ENCODE measurements at places on chromosomes 12 and 14.

DNA sequence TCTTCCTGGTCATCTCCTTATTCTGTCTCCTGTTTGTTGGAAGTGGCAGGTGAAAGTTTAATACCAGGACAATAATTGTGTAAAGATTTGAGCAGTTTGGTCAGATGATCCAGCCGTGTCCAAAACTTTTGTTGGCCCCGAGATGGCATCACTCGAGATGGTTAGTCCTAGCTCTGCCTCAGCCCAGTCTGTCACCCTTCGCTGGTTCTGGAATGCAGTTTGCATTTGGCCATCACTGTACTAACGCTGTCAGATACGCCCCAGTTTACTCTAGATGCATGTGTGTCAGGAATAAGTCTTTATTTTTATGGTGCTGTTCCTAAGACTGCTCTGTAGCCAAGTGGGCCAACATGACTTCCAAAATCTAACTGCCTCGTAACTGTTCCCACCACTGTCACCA lies 79.6 kb downstream of the MOK start:
- DNase-seq = no peak

- DNase-seq = no peak
Observed at GRCh38 chr12:2958432-2959191, 585 bp upstream of the TEAD4 start.

DNA sequence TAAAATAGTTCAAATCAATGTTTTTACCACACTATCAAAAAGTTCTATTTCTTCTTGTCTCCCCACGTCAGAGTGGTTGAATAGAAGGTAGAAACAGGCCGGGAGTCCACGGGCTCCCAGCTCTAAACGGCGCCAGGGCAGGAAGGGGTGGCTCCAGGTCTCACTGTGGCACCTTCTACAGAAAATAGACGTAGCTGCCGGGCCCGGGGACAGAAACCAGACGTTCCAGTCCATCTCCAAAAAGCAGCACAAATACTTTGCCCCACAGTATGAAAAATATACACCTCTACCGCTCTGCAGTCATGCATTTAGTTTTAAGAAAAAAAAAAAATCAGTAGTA lies 30.9 kb downstream of the CCNK start:
- no peak for DNase-seq

DNA sequence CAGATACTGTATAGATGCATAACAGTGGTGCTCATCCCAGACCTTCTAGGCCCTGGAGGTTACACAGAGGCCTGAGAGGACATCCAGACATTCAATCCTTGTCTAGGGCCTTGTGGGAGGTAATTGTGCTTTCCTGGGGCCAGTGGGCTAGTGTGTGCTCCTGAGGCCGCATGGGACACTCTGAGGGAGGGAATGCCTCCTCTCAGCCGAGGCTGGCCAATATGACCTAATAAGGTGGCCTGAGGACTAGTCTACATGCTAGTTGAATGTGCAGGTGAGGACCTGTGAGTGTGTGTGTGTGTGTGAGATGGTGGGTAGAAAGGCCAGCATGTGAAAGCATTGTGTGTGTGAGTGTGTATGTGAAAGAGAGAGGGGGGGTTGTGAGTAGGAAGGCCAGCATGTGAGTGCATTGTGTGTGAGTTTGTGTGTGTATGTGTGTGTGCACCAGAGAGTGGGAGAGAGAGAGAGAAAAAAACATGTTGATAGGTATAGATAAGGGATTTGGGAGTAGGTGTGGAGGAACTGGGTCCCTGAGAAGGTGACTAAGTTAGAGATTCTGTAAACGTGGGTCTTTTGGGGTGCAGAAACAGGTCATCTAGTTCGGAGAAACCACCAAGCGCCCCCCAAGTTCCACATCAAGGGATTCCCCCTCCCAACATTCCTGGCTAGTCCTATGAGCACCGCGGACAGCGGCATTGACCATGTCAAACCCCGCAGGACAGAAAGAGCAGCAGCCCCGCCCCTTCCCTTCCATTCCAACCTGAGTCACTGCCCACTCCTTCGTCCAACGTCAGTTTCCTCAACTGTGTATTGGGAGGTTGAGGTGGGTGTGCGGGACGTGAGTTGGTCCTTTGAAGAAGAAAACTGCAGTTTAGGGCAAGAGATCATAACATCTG lies 9.7 kb upstream of the KRT81 start:
- DNase-seq = no peak

GRCh38 chr12:116502989-116503496 lies 56.1 kb upstream of the MAP1LC3B2 start:
- no peak for DNase-seq

DNA sequence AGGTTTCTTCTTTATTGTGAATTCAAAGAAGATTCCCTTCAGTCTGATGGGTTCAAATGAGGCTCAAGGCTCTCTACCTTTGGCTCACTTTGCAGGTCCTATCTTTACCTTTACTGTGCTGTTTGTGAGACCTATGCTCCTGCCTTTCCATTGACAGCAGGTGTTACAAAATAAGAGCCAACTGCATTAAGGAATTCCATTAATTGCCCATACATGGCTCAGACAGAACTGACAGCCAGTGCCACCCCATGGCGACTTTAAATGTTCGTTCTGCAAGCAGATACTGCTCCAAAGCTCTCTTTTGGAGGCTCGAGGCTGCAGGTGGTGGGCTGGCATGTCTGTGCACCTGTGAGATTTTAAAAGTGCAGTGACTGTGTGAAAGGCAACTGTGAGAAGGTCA lies 44.7 kb downstream of the RBM19 start:
- no peak for DNase-seq

DNA sequence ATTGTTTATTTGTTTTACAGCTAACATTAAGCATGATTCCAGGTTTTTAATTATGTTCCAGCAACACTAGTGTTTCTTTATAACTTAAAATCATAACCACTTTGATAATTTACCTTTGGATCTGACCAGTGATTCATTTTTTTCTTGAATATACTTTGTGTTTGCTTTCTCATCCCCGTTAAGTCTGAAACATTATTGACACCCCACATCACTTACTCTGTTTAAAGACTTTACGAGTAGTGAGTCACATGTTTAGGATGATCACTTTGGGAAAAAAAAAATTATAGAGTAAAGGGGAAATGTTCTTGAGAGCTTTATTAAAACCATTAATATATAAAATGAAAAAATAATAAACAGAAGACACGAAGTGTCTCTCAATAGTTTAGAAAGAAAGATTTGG lies 132.2 kb downstream of the MON2 start:
- DNase-seq = no peak

DNA sequence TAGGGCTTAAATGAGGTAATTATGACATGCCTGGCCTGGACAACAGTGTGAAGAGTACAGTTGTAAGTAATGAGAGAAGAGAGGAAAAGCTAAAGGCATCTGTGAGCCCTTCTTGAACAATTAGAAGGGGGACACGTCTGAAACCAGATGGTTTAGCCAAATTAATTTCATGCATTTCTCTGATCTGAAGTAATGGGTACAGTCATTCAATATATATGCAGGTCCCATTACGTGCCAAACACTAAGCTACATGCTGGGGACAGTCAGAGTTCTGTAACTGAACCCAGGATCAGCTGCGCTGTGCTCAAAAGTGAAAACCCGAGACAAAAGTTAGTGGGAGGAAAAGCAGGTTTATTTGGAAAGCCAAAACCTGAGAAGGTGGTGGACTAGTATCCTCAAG lies 207.2 kb upstream of the TMTC1 start:
- DNase-seq = no peak

DNA sequence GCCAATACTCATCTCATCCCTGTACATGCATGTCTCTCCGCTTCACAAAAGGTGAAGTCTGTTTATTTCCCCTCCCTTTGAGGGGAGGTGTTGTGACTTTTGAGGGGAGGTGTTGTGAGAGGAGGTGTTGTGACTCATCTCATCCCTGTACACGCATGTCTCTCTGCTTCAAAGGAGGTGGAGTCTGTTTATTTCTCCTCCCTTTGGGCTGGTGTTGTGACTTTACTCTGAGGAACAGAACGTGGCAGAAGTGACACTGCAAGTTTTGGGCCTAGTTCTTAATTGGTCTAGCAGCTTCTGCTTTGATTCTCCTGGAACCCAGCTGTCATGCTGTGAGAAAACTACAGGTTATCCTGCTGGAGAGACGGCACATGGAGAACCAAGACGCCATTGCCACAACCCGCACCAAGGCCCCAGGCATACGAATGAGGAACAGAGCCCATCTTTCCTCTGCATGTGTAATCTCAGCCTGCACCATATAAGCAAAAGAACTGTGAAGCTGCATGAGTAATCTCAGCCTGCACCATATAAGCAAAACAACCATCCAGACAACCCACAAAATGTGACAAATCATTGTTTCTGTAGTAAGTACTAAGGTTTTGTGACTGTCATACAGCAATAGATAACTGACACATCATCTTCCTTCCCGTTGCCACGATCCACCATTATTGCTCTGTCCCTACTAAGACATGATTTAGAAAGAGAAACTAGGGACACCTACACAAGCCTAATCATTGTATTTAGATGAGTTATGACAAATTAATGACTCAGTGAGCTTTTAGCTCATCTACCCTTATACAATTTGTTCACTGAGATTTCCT lies 30.0 kb downstream of the GALNT4 start:
- no peak for DNase-seq

- DNase-seq = no peak
Observed at GRCh38 chr12:3313675-3314663, 177.0 kb upstream of the PRMT8 start.

GRCh38 chr14:58738189-58738836 lies 100.6 kb downstream of the DACT1 start:
- DNase-seq = no peak

DNA sequence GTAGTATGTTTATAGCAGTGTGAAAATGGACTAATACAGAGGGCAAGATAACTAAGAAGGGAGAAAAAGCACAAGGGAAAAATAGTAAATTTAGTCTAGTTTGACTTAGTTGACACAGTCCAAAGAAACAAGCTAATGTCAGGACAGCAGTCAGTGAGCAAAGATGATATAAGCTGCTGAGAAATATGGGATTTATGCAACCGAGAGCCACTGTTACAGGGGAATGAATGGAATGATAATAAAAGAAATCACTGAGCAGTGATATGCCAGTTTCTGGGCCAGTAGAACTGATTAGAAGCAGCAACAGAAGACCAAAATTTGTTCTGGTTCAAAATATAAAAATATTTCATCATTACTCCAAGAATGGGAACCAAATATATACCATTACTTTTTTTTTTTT lies 60.1 kb downstream of the R3HDM2 start:
- DNase-seq = no peak

GRCh38 chr14:76894308-76894707 lies 68.1 kb downstream of the LRRC74A start:
- DNase-seq = no peak

- no peak for DNase-seq
Observed at GRCh38 chr14:75127903-75128595, 1.2 kb upstream of the NEK9 start.

- no peak for DNase-seq
Observed at GRCh38 chr12:11941606-11942337, 129.0 kb upstream of the BCL2L14 start.

- DNase-seq = no peak
Observed at GRCh38 chr12:25859976-25860375, 98.5 kb upstream of the RASSF8 start.

DNA sequence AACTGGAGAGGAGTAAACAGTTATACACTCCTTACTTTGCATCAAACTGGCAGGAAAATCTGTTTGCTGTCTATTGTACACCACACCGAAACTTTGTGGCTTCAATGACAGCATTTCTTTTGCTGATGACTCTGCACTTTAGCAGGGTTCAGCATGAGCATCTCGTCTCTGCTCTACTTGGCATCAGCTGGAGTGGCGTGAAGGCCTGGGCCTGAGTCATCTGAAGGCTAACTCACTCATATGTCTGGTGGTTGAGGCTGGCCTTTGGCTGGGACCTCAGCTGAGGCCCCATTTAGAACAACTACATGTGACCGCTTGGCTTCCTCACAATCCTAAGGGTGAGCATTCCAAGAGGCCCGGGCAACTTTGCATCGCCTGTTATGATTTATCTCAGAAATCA lies 28.7 kb upstream of the REP15 start:
- DNase-seq = no peak

DNA sequence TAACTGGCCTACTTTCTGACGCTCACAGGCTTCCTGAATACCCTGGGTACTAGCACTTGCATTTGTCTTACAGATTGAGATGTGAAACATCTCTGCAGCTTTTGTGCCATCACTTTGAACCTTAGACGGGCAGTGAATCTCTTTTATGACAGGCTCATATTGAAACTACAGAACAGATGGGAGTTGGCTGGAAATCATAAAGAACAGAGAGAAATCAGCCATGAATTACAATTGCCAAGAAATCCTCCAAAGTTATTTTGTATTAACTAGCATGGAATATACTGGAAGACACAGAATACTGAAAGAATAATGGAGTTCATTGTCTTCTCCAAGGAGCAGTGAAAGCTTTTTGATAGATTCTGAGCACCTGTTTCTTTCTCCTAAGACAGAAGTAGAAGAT lies 32.7 kb downstream of the MYF5 start:
- no peak for DNase-seq

GRCh38 chr12:109760031-109760929 lies 46.7 kb downstream of the FAM222A start:
- no peak for DNase-seq

- no peak for DNase-seq
Observed at GRCh38 chr14:35242599-35243311, 49.4 kb upstream of the PSMA6 start.

DNA sequence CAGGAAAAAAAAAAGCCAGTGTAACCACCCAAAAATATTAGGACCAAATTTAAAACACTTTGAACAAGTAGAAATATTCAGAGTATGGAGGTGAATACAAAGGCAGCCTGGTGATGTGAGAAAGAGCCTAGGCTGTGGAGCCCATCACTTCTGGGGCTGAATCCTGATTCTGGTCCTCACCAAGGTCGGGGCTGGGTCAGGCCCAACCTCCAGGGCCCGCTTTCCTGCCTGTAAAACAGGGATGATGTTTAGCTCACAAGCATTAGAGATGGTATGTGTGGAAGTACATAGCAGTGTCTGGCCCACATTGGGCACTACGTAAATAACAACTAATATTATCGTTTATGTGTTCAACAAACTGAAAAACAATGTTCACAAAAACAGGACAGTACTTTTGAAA lies 7.8 kb upstream of the CAMKK2 start:
- no peak for DNase-seq

DNA sequence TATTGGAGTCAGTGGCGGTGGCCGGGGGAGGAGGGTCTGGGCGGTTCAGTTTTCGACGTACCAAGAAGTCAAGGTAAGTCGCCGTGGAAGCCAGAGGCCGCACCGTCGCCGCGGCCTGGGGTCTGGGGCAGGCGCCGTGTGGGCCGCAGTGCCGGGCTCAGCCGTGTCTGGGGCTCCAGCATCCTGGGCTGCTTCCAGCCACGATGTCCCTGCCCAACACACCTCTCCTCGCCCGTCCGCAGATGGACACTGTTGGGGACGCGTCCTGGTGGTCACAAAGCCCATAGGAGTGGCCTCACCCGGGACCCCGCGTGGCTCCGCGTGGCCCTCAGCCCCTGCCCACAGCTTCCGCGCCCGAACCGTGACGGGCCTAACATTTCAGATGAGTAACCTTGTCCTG lies 59.1 kb downstream of the FBRSL1 start:
- no peak for DNase-seq

DNA sequence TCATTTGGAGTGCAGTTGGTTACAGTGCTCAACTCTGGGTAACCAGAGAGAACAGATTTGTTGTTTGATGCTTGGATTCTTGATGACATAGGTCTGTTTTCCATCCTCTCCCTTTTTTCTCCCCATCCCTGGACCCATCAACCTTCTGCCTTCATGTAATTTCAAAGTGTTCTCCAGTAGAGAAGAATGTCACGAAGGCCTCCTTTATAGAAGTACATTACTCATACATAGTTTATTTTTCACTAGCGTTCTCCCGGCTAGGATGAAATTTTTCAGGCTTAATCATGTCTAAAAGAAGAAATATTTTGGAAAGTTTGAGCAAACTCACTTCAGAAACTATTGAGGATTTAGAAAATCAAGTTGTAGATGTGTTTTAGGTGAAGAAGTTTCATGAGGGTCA lies 20.9 kb upstream of the APPL2 start:
- no peak for DNase-seq

All from stimulated activated CD8-positive, alpha-beta memory T cell treated with anti-CD3 and anti-CD28 coated beads, Interleukin-4, amount 100 ng/mL, for 4 hours (primary cell).